Sigmoid colon (tissue), 7 donors: ENCODE measurements at places on chromosomes 13 and 19. TPM values are rescaled to one million over a fixed set of nuclear protein-coding genes. Genes with fewer than 3 reads are reported as not detected.

BCL3 gene
- polyA plus RNA-seq, result 44.4 TPM

- H3K4me1 ChIP-seq, result no peaks in the 10 kb centered on the region
- H3K4me3 ChIP-seq, result no peak overlapping the region
- H3K27me3 ChIP-seq, result no peaks in the 10 kb centered on the region
- peak overlapping the region; percentile 65 for H3K27ac ChIP-seq
- peaks cover 2% of the 10 kb centered on the region for H3K36me3 ChIP-seq
These were observed 2.9 kb downstream of the NUMBL start for GRCh38 chr19:40687525-40688016.

GRCh38 chr19:10503002-10503789, at the start of gene KEAP1:
Gene KEAP1, minus strand, starts transcription at chr19:10503356. Its CDS starts 3,323 bp downstream, at chr19:10500033.
- peaks cover 44% of the 10 kb centered on the region for H3K4me1 ChIP-seq
- H3K27ac ChIP-seq, result peak within 1 kb of the TSS; percentile 97
- peak within 1 kb of the TSS; percentile 93 for H3K4me3 ChIP-seq
- no peaks in the 10 kb centered on the region for H3K27me3 ChIP-seq
- H3K36me3 ChIP-seq, result peaks cover 19% of the 10 kb centered on the region

DNA sequence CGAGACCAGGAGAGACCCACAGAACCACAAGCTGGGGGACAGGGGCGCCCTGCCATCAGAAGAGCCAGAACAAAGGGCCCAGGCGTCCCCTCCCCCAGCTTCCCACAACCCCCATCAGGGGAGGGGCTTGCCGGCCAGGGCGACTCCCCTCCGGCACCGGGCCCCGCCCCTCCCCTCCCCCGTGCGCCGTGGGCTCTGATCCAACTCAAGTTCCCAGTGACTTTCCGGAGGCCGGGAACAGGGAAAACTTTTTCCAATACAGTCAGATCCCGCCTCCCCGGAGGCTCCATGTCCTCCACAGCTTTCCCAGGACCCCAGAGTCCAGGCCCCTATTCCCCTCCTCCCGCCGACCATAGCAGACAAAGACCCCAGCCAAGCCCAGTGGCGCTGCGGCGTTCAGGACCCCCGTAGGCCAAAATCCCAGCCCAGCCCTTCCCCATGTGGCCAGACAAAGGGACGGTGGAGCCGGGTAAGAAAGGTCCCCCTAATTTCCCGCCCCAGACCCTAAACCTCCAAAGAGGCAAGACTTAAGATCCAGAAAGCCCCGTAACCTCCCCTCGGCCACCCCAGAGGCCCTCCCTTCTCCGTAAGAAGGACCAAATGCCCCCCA, 673 bp downstream of the TEAD2 start:
- peaks cover 19% of the 10 kb centered on the region for H3K36me3 ChIP-seq
- peak; percentile 95 for DNase-seq
- H3K4me1 ChIP-seq, result peaks cover 22% of the 10 kb centered on the region
- no peaks in the 10 kb centered on the region for H3K27me3 ChIP-seq

DNA sequence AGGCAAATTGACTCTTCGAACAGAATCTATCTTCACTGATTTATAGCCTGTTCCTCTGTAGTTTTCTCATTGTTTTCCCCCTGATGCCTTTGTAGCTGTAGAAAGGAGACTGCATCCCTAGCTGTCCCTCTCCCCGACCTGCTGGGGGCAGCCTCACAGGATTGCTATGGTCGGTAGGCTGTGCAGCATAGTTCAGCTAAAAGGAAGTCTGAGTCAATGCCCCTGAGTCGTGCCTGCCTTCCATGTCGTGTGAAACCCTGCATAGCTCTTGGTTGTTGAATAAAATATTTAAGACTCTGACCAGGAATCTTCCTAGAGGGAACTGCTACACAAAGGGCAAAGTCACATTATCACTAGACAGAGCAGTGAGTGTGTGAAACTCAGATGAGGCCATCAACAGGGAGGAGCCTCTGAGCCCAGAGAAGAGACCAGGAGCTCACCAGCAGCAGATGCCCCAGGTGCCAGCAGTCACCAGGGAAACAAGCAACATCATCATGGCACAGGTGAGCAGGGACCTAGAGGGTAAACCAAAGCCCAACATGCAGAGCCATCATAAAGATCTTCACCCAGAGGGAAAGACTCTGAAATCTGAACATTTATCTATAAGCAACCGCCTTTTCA, 108.4 kb upstream of the NBEA start:
- H3K27me3 ChIP-seq, result no peaks in the 10 kb centered on the region
- H3K4me1 ChIP-seq, result no peaks in the 10 kb centered on the region
- DNase-seq, result no peak
- H3K27ac ChIP-seq, result peak overlapping the region; percentile 58

DNA sequence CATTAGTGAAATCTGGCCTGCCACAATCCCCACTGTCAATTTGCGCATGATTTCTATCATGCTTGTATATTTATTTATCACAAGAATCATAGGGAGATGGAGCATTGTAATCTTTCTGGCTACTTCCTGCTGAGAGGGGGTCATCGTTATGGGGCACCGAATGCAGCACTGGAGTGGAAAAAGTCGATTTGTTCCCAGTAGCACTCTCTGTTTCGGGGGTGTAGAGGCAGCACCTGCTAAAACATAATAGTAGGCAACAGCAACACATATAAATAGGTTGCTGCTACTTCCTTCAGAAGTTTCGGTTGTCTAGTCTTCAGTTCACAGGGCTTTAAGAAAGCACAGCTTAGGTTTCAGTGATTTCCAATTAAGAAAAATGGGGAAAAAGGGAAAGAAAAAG, 23.4 kb upstream of the CEACAM21 start:
- H3K27ac ChIP-seq, result no peak overlapping the region
- H3K27me3 ChIP-seq, result no peaks in the 10 kb centered on the region

DNA sequence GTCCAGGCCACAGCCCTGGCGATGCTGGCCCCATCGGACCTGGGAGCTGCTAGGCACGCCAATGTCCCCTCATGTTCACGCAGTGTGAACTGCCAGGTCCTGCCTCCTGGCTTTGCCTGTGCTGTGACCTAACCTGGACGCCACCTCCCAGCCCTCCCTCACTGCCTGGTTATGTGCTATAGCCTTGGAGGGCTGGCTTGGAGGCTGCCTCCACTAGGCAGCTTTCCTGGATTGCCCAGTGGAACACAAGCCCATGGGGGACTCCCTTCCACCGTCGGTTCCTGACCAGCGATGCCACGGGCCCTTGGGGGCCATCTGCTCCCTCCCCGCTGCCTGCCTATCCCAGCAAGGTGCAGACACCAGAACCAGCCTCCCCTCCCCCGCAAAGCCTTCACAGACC, 15.2 kb upstream of the UQCR11 start:
- no peak overlapping the region for H3K4me3 ChIP-seq
- H3K27ac ChIP-seq, result no peak overlapping the region
- H3K27me3 ChIP-seq, result no peaks in the 10 kb centered on the region
- peaks cover 36% of the 10 kb centered on the region for H3K4me1 ChIP-seq
- no peak for DNase-seq
